ENCODE measurements at places on chromosomes 1 and 21. TPM values are rescaled to one million over a fixed set of nuclear protein-coding genes. Genes with fewer than 3 reads are reported as not detected.

G0S2 gene
- 164 TPM for total RNA-seq

- DNase-seq, result no peak
Observed at GRCh38 chr1:176923283-176923682, 241.2 kb downstream of the ASTN1 start.

CC2D1B gene
- 55.4 TPM for total RNA-seq

GRCh38 chr1:228809621-228810394 is 74.5 kb downstream of the RHOU start:
- no peak for DNase-seq

DNA sequence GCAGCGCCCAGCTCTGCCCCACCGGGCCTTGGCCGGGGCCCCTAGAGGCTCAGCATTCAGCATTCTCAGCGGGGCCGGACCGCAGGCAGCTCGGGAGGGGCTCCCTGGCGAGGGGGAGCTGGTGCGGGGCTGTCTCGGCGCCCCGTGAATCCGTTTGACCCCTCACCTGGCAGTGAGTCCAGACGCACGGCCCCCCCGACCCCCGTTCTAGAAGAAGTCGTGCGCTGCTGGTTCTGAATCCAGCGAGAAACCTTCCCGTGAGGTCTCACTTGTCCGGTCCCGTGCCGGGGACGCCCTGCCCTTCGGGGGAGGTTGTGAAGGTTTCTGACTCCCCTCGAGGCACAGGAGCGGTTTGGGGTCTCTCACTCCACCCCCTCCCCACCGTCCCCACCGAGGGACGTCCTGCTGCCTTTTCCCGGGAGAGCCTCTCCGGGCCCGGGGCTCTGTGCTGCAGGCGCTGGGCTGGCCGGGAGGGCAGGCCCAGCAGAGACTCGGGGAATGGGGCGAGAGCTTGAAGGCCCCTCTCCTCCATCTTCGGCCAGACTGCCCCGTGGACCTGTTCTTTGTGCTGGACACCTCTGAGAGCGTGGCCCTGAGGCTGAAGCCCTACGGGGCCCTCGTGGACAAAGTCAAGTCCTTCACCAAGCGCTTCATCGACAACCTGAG is 655 bp downstream of the COL6A1 start:
- DNase-seq, result no peak

CHRM3 gene
- 0.21 TPM for total RNA-seq

- DNase-seq, result no peak
Observed at GRCh38 chr1:222867316-222867715, 52.5 kb downstream of the DISP1 start.

GRCh38 chr1:184982002-184982954 is 8.0 kb upstream of the NIBAN1 start:
- no peak for DNase-seq

CYP4A22 gene
- not detected for total RNA-seq

MEF2D gene
- total RNA-seq, result 16.6 TPM

GRCh38 chr1:243257189-243257588 is 1.3 kb downstream of the SDCCAG8 start:
- DNase-seq, result no peak

DNA sequence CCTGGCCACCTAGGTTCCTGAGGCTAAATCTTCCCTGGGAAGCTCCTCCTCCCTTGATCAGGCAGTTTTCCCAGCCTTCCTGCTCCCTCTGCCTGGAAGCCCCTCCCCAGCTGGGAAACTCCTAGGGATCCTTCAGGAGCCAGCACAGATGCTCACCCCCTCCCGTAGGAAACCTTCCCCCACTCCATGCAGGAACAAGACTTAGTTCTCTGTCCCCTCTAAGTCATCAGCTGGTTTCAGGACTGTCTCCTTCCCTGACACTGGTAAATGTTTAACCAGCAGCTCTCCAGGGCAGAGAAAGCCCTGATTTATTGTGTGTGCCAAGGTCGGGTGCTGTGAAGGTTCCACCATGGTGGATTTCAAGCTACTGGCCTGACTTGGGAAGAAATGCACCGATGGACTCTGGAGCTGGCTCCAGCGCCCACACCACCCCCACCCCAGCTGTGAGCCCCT is 25.0 kb downstream of the TTC39A start:
- peak; percentile 50 for DNase-seq

GRCh38 chr1:184037849-184038591 is 492 bp upstream of the COLGALT2 start:
- DNase-seq, result no peak

EBNA1BP2 gene
- total RNA-seq, result 119 TPM

DNA sequence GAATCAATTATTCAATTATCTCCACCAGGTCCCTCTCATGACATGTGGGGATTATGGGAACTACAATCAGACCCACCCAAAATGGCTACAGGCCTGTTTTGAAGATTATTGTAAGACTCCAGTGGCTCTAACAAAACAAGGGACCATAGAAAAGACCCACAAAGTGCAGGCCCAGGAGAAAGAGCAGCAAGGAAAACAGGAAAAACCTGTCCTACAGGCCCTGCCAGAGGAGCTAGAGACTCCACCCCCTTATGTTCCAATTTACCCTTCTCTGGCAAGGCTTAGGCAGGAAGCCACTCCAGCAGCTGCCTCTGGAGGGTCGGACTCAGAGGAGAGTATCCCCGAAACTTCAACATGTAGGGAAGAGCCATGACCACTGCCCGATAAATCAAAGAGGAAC is 96.5 kb downstream of the LIPI start:
- no peak for DNase-seq

- DNase-seq, result no peak
Observed at GRCh38 chr1:8330271-8331125, 12.6 kb downstream of the SLC45A1 start.

DNA sequence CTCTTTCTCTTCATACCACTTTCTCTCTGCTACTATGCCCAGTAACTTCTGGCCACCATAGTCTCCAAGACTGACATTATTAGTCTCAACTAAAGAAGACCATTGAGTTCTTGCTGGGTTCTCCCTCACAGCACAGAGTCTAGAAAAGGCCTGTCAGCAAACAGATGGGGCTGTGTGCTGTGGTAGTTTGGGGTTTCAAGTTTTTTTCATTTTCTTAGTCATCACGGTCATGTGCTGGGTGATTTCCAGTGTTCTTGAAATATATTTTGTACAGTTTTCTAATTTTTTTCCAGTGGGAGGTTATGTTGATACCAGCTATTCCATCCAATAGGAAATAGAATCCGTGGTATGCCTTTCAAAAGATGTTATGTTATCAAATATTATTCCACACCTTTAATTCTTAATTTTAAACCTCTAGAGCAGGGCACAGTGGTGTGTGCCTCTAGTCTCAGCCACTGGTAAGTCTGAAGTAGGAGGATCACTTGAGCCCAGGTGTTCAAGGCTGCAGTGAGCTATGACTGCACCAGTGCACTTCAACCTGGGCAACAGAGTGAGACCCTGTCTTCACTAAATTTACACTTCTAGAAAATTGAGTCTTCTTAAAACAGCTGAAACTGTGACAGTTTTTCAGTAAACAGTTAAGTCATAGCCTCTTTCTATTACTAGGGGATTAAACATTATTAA is 8.3 kb downstream of the CFHR2 start:
- no peak for DNase-seq

GRCh38 chr1:175566247-175566646 is 177.1 kb downstream of the TNR start:
- no peak for DNase-seq

DNA sequence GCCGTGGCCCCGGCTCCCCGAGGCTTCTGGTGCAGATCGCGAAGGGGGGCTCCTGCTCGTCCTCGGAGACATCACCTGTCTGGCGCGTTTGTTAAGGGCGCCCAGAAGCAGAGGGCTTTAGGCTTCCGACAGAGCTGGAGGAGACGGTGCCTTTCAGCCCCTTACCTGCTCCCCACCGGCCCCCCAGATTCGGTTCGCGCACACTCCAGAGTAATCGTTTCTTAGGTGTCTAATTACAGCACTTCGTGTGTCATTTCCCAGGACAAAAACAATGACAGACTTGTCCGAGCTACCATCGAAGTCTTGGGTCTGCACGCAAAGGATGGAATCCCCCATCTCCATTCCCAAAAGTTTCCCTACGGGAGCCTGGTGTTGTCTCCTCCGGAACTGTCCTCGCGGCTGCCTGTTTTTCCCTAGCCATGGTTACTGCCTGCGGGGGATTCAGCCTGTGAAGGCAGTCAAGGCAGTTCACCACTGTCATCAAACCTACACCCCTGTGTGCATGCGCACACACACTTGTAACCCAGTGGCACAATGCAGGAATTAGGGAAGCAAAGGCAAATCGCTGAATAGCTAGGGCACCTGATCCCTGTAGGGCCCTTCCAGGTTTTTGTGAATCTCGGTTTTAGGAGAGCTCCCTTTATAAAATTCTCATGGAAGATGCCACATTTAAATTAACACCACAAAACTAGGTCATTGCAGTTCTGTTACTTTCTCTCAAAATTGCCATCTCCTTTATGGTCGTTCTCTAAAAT is 738 bp upstream of the CDC42BPA start:
- DNase-seq, result no peak

DNA sequence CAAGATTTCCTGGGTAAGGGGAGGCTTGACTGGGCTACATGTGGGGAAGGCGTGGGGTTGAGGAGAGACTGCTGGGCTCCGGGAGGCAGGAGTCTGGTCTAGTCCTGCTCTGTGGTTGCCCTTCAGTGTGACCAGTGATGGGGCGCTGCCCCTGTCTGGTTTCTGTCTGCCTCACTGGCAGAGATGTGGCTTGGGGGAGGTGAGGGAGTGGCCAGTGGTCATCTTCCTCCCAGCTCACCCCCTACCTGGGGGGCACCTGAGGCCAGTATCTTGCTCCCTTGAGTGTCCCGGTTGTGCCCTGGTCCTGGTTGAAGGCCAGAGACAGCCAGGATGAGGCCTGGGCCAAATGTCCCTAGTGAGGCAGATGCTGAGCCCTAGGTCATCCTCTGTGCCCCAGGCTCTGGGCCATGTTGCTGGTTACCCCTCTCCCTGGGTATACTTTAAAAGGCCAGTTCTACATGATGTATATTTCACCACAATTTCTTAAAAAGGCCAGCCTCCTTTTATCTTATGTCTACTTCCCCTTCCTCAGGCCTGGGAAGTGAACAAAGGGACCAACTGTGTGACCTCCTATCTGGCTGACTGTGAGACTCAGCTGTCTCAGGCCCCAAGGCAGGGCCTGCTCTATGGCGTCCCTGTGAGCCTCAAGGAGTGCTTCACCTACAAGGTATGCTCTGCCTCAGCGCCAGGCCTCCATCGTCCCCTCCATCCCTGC is 10.5 kb downstream of the FAAH start:
- no peak for DNase-seq

DNA sequence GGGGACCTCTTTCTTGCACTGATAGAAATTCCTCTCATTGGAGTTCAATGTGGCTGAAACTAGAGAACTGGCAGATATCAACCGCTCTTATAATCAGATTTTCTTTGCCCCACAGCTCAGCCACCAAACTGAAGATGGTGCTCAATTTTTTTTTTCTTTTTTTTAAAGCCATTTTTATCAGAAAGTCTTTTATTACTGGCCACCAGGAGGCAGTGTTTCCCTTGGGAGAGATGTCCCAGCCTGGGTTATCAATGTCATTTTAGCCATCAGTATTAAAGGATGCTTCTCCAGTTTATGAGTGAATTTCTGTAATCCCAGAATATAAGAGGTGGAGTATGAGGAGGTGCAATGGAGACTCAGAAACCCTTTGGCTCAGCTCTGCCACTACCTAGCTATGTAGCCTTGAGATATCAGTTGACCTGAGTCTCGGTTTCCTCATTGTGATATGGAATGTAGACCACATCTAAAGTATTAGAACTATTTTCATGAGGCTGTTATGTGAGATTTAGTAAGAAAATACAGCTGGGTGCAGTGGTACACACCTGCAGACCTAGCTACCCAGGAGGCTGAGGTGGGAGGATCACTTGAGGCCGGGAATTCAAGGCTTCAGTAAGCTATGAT is 27.6 kb downstream of the CD244 start:
- DNase-seq, result no peak

RIMS3 gene
- total RNA-seq, result 3.2 TPM

SCYL3 gene
- 6.4 TPM for total RNA-seq

Measured in kidney epithelial cell (primary cell).